HS-5 (cell line): ENCODE measurements at places on chromosomes 12 and 14.

DNA sequence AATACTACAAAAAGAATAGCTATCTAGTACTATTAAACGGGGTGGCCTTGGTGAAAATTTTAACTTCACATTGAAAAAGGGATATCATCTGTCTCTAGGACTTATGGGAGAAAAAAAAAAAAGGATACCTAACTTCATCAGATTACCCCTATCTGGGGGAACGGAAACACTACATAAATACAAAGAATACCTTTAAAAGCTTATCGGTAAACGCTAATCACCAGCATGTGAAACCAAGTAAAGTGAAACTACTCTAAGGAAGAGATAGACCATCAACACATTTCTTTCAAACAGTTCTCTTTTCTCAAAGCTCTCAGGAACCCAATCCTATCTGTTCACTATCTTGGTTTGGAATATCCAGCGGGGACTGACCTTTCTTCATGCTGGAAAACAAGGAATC lies 3.5 kb downstream of the KICS2 start:
- no peak for DNase-seq

GRCh38 chr12:120866108-120866507 lies 38.0 kb downstream of the SPPL3 start:
- no peak for DNase-seq

DNA sequence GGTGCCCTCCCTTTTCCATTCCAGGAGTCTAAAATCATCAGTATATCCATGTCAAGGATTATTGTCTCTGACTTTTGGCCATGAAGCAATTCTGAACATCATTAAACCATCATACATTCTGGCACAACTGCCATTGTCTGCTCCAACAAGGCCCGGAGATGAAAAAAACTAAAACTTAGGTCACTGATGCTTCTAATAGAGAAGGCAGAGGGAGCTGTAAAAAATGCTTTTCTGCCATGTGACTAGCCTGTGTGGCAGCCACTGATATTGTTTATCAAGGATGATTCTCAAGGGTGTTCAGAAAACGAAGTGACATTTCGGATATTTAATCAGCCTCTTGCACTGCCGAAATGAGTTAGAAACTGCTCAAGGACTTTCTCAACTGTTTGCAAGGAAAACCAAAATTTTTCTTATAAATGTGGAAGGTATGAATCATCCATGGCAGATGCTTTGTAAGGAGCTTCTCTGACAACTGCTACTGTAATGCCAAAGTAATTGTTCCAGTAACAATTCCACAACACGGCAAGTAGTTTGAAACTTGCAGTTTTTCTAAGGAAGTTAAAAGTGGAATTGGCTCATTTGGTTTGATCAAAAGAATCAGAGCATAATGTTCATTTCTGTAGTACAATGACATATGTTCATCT lies 1076.5 kb upstream of the FLRT2 start:
- DNase-seq = no peak

- no peak for DNase-seq
Measured at GRCh38 chr12:90045559-90045958, 336.9 kb upstream of the ATP2B1 start.

DNA sequence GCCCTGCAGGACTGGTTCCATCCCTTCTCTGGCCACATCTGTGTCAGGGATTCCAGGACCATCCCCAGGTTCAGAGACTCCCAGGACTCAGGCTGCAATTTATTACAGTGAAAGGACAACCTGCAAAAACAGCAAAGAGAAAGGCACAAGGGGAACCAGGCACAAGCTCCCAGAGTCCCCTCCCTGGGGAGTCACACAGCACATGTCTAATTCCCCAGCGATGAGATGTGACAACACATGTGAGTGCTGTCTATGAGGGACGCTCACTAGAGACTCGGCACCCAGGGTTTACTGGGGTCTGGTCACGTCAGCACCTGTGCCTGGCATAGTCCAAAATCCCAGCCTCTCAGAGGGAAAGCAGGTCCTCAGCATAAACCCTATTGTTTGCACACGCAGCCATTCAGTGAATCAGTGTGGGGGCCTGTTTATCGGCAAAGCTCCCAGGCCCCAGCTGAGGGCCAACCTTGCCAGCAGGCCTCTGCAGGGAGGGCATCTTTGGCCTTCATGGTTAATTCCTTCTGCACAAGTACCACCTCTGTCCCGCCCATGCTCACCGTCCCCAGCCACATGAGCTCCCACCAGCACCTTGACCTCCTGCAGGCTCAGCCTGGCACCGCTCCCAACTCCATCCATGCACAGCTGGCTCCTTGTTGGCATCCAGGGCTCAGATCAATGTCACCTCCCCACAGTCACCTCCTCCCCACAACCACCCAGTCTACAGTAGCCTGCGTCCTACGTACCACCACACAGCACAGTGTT lies 198.9 kb upstream of the SFSWAP start:
- DNase-seq = no peak

DNA sequence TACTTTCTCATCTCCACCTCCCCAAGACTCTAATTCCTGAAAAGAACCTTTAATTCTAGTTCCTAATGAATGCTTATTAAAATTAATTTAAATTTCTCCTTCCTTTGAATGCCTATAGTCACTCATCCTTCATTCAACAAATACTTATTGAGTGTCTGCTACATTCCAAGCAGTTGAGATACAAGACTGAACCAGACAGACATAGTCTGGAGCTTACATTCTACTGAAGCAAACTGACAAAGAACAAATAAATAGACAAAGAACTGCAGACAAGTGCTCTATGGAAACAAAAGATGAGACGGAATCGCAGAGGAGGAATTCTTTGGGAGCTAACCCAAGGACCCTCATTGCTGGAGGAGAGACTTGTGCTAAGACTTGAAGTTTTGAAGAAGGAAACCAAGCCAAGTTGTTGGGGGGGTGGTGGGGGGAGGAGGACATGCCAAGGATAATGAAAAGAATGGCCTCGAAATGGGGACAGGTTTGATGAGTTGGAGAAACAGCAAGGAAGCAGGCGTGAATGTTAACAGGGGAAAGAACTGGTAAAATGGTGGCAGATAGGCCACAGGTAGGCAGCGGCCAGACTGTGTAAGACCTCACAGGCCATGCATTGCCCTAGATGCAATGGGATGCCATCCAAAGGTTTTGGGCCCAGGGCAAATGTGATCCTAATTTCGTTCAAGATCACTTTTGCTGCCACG lies 9.7 kb upstream of the TDG start:
- DNase-seq = no peak

GRCh38 chr12:95538656-95539055 lies 12.6 kb downstream of the USP44 start:
- DNase-seq = no peak

DNA sequence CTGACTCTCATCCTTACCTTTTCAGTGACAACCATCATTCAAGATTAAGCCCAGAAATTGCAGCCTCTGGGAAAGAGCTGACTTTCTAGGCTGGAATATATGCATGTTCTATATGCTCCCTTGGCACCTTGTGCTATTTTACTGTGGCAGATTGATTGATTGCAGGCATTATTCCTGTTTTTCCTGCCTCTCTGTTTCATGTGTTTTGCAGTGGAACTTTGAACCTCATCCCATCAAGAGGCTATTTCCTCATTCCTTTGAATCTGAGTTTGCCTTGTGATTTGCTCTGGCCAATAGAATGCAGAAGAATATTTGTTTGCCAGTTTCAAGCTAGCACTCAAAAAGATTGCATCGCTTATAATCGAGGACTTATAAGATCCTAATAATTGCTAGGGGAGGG lies 174.8 kb upstream of the DCN start:
- DNase-seq = no peak

GRCh38 chr12:68229956-68230355 lies 4.3 kb upstream of the IL26 start:
- DNase-seq = no peak

DNA sequence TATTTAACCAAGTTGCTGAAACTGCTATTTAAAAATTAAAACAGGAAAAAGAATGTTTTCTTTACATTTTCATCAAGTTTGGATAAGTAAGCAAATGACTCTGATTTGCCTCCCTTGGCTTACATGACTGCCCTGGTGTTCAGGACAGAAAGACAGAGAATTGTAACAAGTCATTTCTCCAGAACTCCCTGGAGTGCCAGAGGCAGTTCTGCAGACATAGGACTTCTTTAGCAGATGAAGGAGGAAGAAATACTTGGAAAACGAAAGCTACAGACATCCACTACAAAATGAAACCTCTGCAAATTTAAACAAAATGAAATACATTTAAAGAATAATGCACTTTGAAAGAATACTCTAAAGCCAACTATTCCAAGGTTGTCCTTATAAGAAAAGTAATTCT lies 253.9 kb downstream of the LRFN5 start:
- DNase-seq = no peak

- DNase-seq = no peak
Measured at GRCh38 chr14:35343702-35344101, 51.5 kb downstream of the PSMA6 start.

- DNase-seq = no peak
Measured at GRCh38 chr12:76762601-76762980, 1.3 kb upstream of the ZDHHC17 start.

- no peak for DNase-seq
Measured at GRCh38 chr14:75125617-75126016, 1.2 kb downstream of the NEK9 start.

DNA sequence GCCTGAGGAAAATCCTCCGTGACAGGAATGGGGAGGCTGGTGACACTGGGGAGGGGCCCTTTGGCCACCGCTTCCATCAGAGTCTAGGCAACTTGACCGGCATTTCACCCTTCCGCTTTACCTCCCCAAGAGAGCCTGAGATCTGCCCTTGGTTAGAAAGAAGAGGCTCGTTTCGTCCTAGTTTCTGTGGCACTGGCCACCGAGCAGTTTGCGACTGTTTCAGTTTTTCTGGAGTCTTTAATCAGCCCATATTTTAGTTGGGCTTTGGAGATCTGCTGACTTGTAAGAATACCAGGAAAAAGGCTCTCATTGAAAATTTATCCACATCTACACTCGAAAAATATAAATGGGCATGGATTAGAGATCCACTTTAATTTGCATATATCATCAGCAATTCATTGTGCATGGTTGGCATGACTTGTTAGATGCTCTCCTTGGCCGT lies 414 bp upstream of the ANKS1B start:
- DNase-seq = no peak
